ENCODE measurements at places on chromosomes 1 and 21. TPM values are rescaled to one million over a fixed set of nuclear protein-coding genes. Genes with fewer than 3 reads are reported as not detected.

DNA sequence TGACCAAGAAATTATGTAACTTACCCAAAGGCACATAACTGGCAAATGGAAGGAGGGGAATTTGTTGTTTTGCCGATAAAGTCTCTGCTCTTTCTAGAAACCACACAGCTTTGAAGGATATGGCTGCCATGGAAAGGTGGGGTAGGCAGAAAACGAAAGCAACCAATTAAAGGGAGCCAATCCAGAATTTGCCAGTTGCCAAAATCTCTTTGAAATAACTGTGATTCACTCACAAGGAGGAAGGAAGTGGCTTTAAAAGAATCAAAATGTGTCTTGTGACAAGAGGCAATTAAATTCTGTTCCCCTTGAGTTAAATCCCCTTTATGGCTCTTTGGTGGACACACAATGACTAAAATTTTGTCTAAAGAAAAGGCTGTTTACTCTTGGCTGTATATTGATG lies 61.2 kb upstream of the CCDC190 start:
- DNase-seq: no peak

- DNase-seq: no peak
Observed at GRCh38 chr1:192974701-192975100, 84.5 kb downstream of the UCHL5 start.

DNA sequence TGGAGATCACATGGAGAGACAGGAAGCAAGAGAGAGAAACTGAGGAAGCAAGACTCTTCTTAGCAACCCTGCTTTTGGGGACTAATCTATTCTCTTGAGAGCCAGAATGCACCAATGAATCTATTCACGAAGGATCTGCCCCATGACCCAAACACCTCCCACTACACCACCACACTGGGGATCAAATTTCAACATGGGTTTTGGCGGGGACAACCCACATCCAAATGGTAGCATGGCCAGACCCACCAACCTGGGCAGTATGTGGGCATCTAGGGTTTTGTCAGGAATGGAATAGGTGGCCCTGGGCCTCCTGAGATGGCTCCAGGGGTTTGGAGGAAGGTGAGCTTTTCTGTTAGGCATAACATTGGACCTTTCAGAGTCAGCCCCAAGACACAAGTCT lies 33.7 kb downstream of the NENF start:
- no peak for DNase-seq

DNA sequence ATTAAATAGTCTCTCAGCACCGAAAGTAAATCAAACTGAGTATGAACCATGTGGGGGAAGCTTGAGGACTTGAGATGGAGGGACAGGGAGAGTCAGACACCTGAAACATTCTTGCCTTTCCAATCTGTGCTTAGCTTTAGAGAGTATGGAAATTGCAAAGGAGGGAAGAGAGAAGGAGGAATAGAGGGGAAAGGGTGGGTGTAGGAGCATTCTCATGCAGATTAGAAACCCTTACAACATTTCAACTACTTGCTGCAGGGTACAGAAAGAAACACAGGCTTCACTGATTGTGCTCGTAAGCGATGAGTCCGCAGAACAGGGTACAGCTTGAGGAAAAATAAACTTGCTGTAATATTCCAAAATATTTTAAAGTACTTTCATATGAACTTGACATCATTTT lies 73.8 kb downstream of the NIBAN1 start:
- no peak for DNase-seq

- DNase-seq: peak; percentile 31
Observed at GRCh38 chr1:18599086-18599485, 31.6 kb upstream of the PAX7 start.

- no peak for DNase-seq
Observed at GRCh38 chr1:227943381-227944089, 4.2 kb downstream of the WNT9A start.

Gene BEND5
- 7.5 TPM for total RNA-seq

Data from hepatocyte (in vitro differentiated cells).